ENCODE measurements at places on chromosomes 12 and 14.

GRCh38 chr12:128155571-128155970 lies 111.4 kb upstream of the TMEM132C start:
- DNase-seq, result no peak

GRCh38 chr12:104605685-104606084 lies 148.9 kb downstream of the CHST11 start:
- no peak for DNase-seq

DNA sequence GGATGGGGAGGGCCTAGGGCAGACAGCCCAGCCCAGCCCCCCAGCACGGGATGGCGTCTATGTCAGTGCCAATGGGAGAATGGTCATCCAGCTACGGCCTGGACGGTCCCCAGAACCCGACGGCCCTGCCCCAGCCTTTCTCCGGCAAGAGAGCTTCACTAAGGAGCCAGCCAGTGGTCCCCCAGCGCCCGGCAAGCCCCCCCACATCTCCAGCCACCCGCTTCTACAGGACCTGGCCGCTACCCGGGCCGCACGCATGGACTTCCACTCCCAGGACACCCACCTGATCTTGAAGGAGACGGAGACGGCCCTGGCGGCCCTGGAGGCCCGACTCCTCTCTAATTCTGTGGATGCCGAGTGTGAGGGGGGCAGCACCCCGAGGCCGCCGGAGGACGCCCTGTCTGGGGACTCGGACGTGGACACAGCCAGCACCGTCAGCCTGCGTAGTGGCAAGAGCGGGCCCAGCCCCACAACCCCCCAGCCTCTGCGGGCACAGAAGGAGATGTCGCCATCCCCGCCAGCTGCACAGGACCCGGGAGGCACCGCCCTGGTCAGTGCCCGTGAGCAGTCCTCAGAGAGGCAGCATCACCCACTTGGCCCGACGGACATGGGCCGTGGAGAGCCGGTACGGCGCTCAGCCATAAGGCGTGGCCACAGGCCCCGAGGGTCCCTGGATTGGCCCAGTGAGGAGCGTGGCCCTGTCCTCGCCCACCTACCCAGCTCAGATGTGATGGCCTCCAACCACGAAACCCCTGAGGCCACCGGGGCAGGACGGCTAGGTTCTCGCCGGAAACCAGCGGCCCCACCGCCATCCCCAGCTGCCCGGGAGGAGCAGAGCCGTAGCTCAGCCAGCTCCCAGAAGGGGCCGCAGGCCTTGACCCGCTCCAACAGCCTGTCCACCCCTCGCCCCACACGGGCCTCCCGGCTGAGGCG lies 21.9 kb downstream of the CEP170B start:
- DNase-seq, result no peak

- DNase-seq, result no peak
These were observed 48.5 kb downstream of the CDC42BPB start for GRCh38 chr14:103008768-103009357.

DNA sequence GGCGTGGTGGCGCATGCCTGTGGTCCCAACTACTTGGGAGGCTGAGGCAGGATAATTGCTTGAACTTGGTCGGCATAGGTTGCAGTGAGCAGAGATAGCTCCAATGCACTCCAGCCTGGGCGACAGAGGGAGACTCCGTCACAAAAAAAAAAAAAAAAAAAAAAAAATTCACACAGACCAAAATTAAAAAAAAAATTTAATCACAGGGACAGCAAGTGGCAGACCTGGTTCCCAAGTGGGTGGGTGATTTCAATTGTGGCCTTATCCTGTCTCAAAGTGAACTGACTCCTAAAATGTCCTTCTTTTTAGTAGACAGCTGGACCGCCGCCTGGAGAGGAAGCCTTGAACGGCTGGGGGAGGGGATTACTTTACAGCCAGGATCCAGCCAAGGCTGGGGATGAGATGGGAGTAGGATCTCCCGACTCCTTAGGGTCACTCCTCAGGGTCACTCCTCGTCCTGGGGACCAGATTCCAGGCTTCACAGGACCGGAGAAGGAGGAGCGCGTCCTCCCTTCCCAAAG lies 1.5 kb upstream of the KCNH3 start:
- no peak for DNase-seq

DNA sequence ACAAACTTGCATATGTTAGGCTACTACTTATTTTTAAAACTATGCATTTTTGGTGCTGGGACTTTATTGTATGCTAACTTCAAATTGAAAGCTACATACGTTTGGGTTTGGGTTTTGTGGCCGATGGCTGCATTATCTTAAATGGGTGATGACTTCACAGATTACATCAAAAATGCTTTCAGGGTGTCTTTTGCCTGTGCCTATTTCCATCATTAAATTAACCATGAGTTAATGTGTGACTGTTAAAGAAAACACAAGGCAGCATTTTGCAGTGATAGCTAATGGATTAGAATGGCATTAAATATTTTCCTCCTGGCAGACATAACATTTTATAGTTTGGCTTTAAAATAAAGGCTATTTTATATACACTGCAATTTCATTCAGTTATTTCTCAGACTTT lies 352.3 kb downstream of the EGLN3 start:
- no peak for DNase-seq

DNA sequence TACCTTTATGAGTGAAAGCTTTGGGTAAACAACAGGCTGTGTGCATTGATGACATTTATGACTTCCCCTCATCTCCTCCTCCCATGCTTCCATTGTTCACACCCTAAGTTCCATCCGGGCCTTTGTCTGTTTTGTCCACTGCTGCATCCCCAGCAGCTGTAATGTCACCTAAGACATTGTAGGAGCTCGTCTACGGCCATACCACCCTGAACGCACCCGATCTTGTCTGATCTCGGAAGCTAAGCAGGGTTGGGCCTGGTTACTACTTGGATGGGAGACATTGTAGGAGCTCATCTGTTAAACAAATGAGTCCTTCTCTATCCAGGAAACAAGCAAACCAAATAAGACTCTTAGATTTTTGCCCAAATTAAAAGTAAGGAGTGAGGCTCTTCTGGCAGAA lies 40.4 kb upstream of the SYCP3 start:
- DNase-seq, result no peak

DNA sequence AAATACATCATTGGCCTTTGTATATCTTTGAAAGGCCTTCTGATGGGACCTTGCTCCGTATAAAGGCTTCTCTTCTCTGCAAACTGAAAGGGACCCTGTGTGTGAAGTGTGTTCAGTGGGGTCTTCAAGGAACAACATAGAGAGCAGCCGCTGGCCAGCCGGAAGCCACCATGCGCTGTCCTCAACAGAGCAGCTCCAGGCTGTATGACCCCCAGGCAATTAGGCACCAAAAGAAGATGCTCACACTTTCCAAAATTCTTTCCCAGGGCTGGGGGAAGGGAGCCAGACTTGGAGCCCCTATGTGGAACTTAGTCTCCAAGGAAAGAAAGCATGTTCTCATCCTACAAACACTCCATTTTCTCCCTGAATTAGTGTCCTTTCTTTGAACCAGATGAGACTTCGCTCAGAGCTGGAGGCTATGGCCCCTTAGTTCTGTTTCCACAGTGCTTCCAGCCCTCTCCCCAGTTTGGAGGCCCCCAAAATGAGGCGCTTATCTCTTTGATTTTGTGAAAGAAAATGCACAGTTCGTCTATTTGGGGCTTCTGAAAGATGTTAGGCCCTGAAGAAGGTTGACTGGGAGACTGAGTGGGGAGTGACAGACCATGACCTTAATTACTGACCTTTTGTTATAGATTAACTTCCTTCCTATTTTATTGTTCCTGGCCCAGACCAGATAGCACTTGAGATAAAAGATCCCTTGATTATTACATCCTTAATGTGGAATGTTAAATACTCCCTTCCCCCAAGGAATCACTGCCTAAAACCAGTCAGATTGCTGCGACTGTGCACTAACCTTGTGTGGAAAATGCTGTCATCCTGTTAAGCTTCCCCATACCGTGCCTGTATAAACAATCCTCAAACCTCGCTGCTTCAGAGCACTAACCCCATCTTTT lies 128.3 kb upstream of the FGD4 start:
- no peak for DNase-seq

DNA sequence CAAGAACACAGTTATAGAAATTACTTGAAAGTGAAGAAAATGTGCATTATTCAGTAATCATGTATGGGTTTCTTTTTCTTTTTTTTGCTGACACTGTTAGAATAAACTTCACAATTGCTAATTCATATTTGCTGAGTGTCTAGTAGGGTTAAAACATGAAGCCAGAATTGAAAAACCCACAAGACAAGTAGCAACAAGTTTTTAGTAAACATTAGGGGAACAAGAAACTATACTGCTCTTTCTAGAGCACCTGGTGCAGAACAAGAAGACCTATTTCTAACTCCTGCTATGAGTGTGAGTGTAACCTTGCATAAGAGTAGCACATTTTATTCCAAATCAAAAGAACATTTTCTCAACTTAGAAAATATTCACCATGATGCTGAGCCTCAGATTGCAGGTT lies 83.2 kb downstream of the ITPR2 start:
- no peak for DNase-seq

DNA sequence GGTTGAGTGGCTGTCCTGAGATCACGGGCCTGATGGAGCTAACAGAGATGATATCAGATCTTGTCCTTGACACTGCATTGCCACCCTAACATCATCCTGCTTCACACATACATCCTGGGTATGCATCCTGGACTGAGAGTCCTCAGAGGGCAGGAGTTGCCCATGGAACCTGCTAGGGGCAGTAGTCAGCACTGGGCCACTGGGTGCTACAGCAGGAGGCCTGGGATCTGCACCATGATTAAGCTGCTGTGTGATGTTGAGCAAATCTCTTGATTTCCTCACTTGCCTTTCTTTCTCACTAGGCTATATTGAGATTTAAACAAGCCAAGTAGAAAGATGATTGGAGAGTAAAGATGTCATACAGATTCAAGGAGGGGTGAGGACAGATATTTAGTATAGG lies 22.1 kb upstream of the EIF4B start:
- DNase-seq, result no peak

- DNase-seq, result no peak
These were observed 92.7 kb downstream of the MED13L start for GRCh38 chr12:116184763-116185162.
